ENCODE measurements at places on chromosomes 6 and 20.
A peak's percentile ranks its signal among the peaks of the same experiment; 100 is the strongest.

GRCh38 chr20:33081411-33082154 is 2.1 kb downstream of the BPIFB4 start:
- no peak for DNase-seq

GRCh38 chr6:166930354-166930891 is 25.9 kb downstream of the RNASET2 start:
- DNase-seq: no peak

- DNase-seq: no peak
Measured at GRCh38 chr20:57756213-57756612, 46.4 kb upstream of the PMEPA1 start.

DNA sequence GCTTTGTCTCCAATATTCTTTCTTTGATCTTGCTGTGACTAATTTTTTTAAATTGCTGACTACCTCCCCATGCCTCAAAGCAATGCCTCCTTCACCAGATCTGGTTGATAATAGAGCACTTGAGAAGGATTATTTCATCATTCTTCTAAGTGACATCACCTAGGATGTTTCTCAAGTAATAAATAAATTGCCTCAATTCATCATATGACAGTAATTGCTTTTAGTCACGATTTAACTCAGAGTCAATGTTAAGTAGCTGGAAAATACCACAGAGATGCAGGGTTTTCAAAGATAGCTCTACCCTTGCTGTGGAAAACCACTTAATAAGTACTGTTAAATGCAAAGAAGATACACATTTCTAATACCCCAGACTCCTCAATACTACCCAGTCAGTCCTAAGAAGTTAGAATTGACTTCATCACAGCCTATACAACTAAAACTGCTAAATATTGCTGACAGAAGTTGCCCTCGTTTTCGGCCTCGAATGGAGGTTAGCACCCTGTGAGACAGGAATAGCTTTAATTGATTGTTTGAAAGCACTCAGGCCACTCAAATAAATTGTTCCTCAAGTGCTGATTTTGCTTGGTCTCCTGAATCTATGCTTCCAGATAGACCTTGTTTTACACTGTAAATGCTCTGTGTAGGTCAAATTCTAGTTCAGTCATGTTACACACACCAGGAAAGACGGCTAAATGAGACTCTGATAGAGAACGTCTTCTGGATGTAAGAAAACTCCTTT is 640.6 kb upstream of the CHD6 start:
- DNase-seq: no peak

GRCh38 chr6:99736302-99736701 is 129.7 kb downstream of the PRDM13 start:
- no peak for DNase-seq

- DNase-seq: no peak
Measured at GRCh38 chr6:53246924-53247323, 98.3 kb upstream of the GCM1 start.

DNA sequence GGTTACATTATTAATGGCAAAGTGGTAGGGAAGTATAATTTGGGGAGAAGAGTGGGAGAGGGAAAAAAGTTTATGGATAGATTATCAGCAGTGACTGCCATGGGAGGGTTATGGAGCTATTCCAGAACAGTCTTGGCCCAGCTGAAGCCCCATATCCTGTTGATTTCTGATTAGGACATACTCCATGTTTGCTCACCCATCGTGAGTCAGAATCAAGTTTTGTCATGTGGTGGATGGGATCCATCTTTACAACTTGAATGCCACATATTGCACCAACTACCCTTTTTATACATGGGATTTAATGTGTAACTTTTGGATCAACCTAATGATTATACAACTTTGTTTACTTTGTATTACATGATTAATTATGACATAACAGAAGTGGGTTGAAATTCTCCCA is 217.0 kb downstream of the HAO1 start:
- no peak for DNase-seq

GRCh38 chr6:40000964-40001515 is 66.8 kb upstream of the MOCS1 start:
- no peak for DNase-seq

DNA sequence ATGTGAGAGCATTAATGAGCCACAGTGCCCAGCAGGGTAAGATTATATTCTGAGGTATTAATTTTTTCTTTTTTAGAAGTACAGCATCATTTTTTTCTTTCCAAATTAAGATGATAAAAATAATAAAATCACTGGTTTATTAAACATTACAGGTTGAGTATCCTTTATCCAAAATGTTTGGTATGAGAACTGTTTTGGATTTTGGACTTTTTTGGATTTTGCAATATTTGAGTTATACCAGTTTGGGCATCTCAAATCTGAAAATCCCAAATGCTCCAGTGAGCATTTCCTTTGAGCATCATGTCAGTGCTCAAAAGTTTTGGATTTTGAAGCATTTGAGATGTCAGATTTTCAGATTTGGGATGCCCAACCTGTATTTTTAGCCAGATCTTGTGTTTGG is 44.4 kb downstream of the ENPP1 start:
- no peak for DNase-seq

DNA sequence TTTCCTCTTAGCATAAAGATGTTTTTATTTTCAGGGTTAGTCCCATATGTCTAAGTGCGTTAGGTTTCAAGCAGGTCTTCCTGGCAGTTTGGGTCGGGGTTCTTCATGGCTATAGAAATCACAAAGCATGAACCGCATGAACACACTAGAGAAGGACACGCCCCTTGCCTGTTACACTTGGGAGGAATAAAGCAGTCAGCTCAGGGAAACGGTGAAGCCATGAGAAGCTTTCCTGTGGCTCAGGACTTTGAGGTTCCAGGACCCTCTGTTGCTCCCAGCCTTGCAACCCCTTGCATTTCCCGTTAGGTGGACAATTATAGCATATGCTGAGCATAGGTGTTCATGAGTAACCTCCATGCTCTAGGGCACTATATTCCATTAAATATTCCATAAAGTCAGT is 96.7 kb downstream of the SYCP2 start:
- DNase-seq: peak; percentile 52

All from NCI-H2107 (cell line).